ENCODE measurements at places on chromosomes 1 and 21.

- DNase-seq = no peak
Measured at GRCh38 chr1:210024282-210024681, 86.3 kb downstream of the SYT14 start.

- DNase-seq = no peak
Measured at GRCh38 chr1:20076710-20077461, 6.9 kb downstream of the PLA2G5 start.

- DNase-seq = no peak
Measured at GRCh38 chr1:242426271-242426905, 98.1 kb downstream of the PLD5 start.

DNA sequence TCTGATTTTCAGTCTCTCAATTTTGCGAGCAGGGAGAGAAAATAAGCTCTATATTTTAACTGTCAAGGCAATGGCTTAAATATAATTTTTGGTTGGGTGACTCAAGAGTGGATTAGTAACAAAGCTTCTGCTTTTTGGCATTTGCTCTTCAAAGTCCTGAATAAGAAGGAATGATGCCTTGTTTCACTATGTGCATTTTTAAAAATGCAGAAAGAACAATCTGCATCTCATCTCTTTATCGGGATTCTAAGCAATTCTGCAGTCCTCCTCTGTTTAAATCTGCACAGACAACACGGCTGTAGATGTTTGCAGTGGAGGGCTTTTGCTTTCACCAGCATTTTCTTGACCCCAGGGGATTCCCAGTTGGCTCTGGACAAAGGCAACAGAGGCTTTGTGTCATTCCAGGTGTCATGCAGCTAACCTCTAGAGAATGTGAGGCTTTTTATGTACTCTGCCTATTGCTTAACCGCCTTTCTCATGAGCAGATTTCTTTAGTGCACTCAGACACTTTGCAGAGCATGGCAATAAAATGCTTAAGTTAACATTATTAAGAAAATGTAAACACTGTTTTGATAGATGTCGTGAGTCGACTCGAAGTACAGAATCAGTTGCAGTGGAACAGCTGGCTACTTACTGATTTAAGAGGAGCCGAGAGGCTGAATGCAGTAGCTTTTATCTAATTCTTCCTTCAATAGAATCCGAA lies 783.2 kb upstream of the NEGR1 start:
- no peak for DNase-seq

- no peak for DNase-seq
Measured at GRCh38 chr1:5744911-5745799, 247.1 kb downstream of the NPHP4 start.

DNA sequence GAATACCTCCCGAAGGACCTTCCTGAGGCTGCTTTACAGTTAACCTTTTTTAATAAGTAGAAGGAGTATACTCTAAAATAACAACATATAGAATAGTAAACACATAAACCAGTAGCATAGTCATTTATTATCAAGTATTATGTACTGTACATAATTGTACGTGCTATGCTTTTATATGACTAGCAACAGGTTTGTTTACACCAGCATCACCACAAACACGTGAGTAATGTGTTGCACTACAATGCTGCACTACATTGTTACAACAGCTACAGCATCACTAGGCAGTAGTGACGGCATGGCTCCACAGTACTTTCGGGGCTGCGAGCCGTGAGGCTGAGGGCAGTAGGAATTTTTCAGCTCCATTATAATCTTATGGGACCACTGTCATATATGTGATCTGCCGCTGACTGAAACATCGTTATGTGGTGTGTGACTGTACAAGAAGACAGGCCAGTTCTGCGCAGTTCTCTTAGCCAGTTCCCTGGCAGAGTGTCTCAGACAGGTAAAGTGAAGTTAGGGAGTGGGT lies 82.8 kb upstream of the LRRC8D start:
- DNase-seq = no peak

DNA sequence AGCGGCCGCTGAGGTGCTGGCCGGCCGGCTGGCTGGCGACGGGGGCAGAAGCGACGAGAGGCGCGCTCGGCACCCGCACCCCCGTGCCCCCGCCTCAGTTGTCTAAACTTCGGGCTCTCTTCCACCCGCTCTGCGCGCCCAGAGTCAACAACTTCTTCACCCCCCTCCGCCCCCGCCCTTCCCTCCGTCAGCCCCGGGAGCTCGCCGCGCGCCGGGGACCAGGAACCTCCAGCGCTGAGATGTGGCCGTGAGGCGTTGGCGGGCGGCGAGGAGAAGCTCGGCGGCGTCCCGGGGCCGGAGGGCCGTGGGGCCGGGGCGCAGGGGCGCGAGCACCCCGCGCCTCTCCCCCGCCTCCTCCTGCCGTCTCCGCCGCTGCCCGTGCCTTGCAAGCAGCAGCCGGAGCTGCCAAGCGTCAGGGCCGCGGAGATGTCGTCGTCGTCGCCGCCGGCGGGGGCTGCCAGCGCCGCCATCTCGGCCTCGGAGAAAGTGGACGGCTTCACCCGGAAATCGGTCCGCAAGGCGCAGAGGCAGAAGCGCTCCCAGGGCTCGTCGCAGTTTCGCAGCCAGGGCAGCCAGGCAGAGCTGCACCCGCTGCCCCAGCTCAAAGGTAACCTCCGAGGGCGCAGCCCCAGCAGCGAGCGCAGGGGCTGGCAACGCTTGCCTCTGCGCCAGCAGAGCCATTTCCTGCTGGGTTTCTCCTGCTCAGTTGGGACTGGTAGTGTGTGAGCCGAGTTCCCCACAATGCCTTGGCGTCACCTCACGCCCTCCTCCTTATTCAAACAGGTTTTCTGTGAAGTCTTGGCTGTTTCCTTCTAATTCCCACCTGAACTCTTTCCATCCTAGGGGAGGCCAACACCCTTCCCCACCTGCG lies 710 bp downstream of the PPP2R5A start:
- DNase-seq = peak; percentile 58

- DNase-seq = no peak
Measured at GRCh38 chr1:231233735-231234417, 7.1 kb upstream of the GNPAT start.

GRCh38 chr1:156162430-156163037 lies 9.1 kb downstream of the SEMA4A start:
- DNase-seq = no peak

GRCh38 chr21:41678924-41679318 lies 87.9 kb downstream of the RIPK4 start:
- no peak for DNase-seq

GRCh38 chr1:183674339-183674738 lies 21.2 kb upstream of the APOBEC4 start:
- DNase-seq = no peak

DNA sequence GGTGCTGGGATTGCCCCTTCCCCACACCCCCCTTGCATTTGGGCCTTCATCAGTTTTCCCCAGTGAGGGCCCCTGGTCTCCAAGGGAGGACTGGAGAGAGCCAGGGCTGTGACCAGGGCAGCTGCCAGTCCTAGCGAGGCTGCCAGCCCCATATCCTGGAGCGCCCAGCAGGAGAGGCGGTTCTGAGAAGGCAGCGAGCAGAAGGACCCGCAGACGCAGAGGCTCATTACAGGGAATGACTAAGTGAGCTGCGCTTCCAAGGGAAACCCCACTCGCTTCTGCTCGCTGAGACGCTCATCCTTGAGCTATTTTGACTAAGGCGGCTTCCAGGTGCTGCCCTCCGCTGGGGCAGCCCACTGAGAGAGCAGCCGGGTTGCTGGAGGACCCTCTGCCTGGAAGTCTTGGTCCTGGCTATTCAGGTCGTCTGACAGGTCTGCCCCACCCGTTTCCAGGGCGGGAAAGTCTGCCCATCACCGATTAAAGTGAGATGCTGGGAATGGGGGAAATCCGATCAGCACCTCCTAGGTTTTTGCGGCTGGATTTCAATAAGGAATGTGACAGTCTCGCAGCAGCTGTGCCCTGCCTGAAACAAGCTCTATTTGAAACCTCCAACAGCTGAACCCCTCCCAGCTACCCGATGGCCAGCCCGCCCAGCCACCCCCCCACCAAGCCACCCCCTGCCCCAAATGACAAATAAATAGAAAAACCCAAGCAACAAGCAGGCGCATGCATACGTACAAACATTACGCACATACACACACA lies 2.8 kb downstream of the KCNN3 start:
- DNase-seq = no peak
